ENCODE measurements at places on chromosomes 11 and 22.

- DNase-seq: no peak
These were observed 26.1 kb downstream of the APIP start for GRCh38 chr11:34890089-34890488.

DNA sequence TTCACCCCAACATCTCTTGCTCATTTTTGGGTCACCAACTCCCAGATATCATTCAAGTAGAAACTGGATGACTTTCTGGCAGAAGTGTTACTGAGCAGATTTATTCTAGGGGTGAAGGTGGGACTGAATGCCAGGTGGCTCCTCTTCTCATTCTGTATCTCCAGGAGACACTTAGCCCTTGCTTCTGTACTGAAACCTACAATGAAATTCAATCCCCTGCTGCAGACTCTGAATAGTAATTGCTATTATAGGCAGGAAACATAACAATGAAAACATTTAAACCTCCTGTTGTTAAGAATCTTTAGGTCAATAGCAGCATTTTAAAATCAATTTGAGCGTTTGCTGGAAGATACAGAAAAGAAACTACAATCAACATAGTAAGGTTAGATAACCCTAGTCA lies 879.4 kb upstream of the TENM4 start:
- DNase-seq: no peak

DNA sequence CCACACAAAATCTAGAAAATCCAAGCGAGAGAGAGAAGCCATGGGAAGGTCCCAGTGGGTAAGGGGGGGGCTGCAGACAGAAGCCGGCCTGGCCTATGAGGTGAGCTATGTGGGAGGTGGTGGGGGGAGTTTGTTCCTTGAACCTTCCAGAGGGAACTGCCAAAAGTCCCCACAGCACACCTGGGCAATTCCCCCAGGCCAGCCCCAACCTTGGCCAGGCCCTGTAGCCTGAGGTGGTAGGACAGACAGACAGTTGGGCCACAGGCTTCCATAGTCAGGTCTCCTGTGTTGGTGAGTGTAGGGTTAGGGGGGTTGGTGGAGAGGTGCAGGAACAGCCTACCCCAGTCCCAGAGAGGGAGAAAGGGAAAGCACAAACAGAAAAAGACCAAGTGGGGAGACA lies 39.0 kb downstream of the LMO1 start:
- DNase-seq: no peak

DNA sequence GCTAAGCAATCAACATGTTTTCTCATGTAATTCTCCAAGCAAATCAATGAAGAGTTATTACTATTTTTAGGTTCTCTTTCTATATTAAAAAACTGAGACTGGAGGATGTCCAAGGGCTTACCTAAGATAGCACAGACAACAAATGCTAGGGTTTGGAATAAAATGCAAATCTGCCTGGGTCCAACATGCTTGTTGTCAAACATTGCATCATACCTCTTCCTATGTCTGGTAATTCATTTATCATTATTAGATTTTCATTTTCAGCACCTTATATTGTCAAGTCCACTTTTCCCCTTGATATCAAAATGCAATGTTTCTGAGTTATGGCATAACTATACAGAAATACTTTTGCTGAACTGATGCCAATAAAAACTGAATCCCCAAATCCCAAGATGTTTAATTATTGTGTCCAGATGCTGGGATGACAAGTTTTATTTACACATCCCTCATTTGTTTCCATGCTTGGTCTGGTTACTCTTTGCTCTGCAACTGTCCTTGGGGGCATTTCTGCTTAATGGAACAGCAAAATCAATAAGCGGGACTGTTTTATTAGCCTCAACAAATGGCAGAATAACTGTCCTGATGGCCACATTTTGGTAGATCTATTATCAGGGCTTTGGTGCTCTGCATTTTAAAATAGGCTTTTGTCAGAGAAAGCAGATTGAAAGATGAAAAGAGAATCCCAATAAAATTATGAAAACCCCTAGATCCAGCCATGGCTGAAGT lies 86.0 kb downstream of the C11orf87 start:
- DNase-seq: no peak

DNA sequence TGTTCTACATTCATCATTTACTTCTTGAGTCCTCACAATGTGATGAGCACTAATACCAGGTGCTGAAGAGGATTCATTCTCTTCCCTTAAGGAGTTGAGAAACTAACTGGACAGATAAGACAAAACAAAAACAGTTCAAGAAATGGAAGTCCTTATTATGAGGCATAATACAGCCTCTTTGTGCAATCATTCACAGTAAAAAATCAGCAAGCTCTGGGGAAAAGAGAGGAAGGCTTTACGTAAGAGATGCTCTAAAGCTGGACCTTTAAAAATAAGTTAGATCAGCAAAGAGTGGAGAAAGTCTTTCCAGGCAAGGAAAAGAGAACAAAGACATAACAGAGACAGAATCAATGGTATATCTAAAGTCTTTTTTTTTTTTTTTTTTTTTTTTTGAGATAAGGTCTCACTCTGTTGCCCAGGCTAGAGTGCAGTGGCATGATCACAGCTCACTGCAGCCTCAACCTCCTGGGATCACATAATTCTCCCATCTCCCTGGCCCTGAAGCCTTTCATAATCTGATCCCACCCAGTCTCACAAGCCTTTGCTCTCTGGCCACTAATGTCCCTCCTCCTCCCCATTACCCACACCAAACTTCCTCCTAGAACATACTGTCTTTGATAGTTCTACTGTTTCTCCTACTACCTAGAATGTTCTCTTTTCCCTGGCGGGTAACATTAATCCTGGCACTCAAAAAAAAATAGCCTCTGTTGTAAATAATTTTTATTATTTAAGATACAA lies 40.9 kb downstream of the MRTFA start:
- no peak for DNase-seq

DNA sequence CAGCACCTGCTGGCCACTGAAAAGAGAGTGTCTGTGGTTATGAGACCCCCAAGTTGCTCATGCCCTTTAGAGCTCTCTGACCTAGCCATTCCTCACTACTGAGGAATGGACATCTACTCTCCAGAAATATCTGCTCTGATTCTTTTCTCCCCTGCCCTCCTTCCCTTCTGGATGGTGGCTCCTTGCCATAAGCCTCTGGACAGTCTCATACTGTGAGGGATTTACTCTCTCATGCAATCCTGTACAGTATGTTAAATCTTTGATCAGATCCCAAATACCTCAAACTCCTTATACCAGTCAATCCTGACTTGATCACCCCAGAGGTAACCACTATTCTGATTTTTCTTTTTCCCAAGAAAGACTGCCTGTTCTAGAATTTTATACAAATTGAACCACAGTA lies 80.7 kb downstream of the ARHGAP20 start:
- DNase-seq: no peak

GRCh38 chr11:79956061-79956460 lies 515.2 kb upstream of the TENM4 start:
- DNase-seq: no peak

All from iPS-NIHi11 (cell line).